ENCODE measurements at places on chromosomes 4 and X.
A peak's percentile ranks its signal among the peaks of the same experiment; 100 is the strongest.

- no peak for DNase-seq
Measured at GRCh38 chrX:16137416-16138107, 14.2 kb downstream of the GRPR start.

DNA sequence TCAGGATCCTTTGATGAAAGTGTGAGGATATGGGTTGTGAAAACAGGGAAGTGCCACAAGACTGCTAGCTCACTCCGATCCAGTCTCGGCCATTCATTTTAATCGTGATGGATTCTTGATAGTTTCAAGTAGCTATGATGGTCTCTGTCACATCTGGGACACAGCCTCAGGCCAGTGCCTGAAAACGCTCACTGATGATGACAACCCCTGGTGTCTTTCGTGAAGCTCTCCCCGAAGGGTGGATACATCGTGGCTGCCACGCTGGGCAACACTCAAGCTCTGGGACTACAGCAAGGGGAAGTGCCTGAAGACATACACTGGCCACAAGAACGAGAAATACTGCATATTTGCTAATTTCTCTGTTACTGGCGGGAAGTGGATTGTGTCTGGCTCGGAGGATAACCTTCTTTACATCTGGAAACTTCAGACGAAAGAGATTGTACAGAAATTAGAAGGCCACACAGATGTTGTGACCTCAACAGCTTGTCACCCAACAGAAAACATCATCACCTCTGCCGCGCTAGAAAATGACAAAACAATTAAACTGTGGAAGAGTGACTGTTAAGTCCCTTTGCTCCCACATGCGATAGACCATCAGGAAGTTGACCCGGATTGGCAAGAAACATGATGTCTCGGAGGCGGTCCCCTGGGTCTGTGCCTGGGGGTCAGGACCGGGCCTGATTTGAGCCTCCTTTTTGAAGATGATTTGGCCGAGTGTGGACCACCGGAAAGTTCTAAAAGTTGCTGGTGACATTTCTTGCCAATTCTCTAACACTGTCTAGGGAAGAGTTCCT, 22.2 kb downstream of the LIAS start:
- no peak for DNase-seq

DNA sequence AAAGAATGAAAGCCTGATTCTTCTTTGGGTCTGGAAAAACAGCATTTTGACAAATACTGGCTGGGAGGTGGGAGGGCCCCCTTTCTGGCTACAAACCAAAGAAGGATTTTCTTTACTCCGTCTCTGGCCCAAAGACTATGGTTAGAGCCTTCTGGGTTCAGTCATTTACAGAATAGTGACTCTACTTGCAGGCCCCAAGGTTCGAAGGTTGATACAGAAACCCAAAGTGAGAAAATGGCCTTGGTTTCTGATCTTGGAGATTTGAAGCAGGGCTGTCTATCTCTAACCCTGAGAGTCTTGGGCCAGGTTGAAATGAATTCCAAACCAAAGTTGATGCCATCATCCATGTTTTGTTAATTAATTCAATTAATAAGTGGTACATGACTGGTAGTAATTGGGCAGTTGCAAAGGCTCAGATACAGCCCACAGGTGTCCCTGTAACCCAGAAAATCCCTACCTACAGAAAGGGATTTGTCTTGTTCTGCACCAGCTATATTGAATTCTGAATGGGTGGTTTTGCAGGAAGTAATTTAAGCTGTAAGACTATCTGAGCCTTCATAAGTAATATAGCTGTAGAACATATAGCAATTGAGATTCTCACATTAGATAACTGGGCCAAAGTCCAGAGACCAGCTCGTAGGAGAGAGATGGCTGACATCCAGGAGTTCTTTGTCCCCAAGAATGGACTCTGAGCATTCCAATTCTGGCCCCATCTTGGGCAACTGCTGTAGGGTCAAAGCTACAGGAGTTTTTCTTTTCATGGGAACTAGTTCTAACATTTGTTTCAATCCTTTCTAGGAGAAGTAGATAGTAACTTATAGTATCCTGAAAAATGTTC, 34.5 kb downstream of the CHRNA9 start:
- DNase-seq: no peak

- no peak for DNase-seq
Measured at GRCh38 chr4:52894443-52894842, 32.3 kb downstream of the RASL11B start.

DNA sequence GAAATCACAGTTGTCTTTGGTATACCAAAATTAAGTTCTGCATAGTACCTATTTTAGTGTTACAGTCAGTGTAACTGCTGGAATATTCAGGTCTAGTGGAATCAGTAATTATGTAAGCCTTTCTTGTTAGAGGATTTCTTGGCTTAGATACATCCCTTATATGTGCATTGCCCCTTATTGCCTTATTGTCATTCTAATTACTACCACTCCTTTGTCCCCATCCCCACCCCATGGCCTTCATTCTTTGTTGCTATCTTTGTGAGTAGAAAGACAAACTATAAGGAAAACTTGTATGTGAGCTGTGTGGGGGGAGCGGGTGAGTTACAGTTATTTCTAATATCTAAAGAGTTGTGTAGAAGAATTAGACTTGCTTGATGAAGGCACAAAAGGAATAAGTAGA, 36.9 kb upstream of the RPA4 start:
- no peak for DNase-seq

- DNase-seq: peak; percentile 89
Measured at GRCh38 chr4:140012688-140013486, 141.1 kb downstream of the MAML3 start.

- no peak for DNase-seq
Measured at GRCh38 chrX:121958886-121959285, 911.5 kb downstream of the GLUD2 start.

DNA sequence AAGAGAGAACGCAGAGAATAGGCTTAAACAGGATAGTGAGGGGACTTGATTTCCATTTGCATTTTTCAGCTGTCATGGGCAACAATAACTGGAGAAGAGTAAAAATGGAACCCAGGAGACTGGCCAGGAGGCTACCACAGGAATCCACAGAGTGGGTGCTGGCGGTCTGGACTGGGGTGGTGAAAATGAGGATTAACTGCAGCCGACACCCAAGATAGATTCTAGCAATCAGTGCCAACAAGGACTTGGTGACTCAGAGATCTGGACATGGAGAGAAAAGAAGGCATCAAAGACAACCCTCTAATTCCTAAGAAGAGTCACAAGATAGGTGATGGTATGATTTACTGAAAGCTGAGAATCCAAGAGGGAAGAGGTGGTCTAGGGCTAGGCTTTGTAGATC, 102.8 kb downstream of the ATP8A1 start:
- no peak for DNase-seq

DNA sequence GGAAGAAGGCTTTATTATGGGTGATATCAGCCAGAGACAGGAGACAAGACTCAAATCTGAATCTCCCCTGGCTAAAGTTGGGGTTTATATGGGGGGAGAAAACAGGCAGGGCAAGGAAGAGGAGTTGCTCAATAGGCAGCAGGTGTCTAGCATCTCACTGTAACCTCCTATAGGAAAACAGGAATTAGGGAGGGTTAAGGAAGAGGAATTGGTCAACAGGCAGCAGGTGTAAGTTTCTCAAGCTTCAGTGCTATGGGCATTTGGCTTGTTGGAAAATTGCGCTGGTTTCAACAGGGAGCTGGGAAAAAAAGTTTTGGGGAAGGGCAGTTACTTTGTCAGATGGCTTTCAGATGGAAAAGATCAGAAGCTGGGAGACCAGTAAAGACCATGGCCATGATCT, 206.4 kb downstream of the NWD2 start:
- no peak for DNase-seq

DNA sequence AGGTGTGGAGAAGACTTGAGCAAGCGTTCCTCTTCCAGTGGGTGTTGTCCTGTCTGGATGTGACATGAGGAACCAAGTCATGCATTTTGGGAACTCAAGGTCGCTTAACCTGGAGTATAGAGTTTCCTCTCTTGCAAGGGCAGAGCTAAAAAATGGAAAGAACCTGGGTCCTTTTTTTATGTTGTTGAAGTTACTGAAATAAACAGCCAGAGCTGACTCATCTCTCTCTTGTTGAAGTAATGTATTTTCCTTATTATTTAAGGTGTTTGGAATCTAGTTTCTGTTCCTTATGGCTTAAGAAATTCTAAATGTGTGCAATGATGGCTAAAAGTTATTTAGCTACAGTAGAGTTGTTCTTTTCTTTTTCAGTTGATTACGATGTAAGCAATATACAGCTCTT, 314.5 kb downstream of the CAMK2D start:
- DNase-seq: no peak

DNA sequence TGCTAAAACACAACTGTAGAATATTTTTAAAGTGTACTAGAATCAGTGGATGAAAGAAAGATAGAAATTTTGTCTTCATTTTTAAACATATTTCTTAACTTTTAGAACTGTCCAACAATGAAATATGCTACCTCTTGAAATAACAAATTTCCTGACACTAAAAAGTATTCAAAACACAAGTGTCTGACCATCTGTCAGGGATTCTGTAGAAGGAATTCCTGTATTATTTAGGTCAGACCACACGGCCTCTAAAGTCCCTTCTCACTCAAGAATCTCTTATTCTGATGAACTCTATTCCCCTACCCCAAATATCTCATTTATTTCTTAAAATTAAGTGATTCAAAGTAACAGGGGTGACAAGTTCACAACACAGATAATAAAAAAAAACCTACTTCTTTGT, 99.1 kb downstream of the MAML3 start:
- no peak for DNase-seq

GRCh38 chr4:535924-536281, 36.9 kb downstream of the PIGG start:
- no peak for DNase-seq

- peak; percentile 99 for DNase-seq
Measured at GRCh38 chrX:72142094-72142793, 10.5 kb upstream of the RTL5 start.

GRCh38 chrX:153434801-153435200, 11.1 kb downstream of the TREX2 start:
- no peak for DNase-seq

DNA sequence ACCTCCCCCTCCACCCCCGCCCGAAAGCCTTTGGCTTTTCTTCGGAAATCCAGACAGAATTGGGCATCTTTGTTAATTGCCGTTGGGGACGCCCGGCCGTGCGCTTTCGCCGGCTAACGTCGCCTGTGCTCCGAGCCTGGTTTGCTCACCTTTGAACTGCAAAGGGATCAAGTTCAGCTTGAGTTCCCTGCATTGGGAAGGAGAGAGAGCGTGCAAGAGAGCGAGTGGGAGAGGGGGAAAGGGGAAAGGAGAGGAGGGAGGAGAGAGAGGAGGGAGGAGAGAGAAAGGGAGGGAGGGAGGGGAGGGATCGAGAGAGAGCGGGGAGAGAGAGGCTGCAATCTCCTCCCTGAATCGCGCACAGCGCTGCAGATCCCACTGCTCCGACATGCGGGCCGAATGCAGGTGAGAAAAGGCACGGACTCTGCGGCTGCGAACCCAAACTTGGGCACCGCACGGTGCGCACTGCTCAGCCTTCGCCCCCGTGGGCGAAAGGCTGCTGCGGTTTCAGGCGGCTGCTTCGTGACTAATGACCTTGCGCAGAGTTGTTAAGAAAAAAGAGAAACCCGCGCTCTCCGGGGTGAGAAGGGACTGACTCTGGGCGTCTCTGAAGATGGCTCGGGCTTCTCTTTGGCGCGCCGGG, at the start of gene PCDH7:
Gene PCDH7, plus strand, starts transcription at position 349 of the 640 bp plus-strand sequence. CDS start 1,054 bp downstream, outside the sequence.
- peak; percentile 78 for DNase-seq

- DNase-seq: no peak
Measured at GRCh38 chr4:7808752-7809151, 130.9 kb downstream of the AFAP1 start.

- DNase-seq: no peak
Measured at GRCh38 chr4:129322920-129323319, 227.0 kb downstream of the C4orf33 start.

- DNase-seq: peak; percentile 66
Measured at GRCh38 chr4:77358315-77358928, 201.4 kb downstream of the CCNG2 start.

GRCh38 chrX:140500441-140500840, 4.4 kb downstream of the SOX3 start:
- DNase-seq: no peak

GRCh38 chr4:154720618-154721267, 23.1 kb upstream of the LRAT start:
- DNase-seq: no peak

DNA sequence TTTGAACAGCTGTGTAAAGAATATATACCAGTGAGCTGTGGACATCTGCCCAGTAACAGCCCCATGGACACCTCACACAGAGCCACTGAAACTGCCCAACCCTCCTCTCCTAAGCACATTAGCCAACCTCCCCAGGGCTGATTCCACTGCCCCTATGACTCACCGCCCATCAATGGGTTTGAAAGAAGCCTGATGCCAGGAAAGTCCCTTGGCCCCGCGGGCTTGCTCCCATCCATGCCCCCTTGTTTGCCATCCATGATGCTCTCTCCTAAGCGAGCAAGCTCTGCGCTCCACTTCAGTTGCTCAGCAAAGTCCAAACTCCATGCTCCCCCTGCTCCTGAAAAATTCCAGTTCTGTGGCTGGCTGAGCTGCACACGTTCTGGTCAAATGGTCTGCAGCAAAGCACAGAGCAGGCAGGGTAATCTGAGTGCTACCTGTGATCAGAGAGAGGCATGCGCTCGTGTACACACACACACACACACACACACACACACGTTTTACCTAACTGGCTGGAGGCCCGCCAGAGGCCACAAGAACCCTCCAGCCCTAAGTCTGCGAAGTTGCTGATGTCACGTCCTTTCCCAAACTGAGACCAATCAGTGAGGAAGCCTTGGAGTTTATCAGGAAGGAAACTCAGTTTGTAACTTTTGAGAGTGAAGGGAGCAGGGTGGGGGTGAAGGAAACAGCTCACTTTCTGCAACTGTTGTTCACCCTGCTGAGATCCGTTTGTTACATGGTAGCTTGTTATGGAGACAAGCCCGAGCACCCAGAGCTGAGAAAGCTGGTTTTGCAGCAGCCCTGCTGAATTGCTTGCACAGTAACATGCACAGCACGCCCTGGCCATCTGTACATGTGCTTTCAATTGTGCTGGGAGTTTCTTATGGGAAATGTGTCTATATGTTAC, at the start of gene ASB9:
Gene ASB9, minus strand, starts transcription at position 466 of the 904 bp plus-strand sequence. Its CDS starts 209 bp downstream, at position 257.
- no peak for DNase-seq

GRCh38 chrX:25034889-25035288, 19.1 kb upstream of the ARX start:
- DNase-seq: no peak

- no peak for DNase-seq
Measured at GRCh38 chr4:94680176-94680862, 77.4 kb upstream of the BMPR1B start.

DNA sequence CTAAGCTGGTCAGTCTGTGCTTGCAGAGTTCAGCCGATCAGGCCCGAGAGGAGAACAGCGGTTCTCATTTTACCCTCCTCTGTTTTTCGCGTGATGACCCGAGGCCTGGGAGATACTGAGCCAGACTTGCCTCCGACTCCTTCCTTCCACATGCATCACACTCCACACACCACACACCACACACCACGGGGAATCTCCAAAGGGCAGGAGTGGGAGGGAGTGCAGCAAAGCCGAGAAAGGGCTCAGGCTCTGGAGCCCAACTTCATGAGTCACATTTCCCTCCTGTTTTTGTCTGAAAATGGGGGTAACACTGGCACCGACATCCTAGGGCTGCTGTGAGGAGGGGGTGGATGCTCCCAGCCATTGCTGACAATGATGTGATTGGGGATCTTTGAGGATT, 38.9 kb downstream of the TKTL1 start:
- DNase-seq: no peak

GRCh38 chr4:182240161-182241130, 2.8 kb upstream of the TENM3 start:
- DNase-seq: no peak

Measured in NCI-H1417 (cell line).